ENCODE measurements at places on chromosomes 11 and 22.

DNA sequence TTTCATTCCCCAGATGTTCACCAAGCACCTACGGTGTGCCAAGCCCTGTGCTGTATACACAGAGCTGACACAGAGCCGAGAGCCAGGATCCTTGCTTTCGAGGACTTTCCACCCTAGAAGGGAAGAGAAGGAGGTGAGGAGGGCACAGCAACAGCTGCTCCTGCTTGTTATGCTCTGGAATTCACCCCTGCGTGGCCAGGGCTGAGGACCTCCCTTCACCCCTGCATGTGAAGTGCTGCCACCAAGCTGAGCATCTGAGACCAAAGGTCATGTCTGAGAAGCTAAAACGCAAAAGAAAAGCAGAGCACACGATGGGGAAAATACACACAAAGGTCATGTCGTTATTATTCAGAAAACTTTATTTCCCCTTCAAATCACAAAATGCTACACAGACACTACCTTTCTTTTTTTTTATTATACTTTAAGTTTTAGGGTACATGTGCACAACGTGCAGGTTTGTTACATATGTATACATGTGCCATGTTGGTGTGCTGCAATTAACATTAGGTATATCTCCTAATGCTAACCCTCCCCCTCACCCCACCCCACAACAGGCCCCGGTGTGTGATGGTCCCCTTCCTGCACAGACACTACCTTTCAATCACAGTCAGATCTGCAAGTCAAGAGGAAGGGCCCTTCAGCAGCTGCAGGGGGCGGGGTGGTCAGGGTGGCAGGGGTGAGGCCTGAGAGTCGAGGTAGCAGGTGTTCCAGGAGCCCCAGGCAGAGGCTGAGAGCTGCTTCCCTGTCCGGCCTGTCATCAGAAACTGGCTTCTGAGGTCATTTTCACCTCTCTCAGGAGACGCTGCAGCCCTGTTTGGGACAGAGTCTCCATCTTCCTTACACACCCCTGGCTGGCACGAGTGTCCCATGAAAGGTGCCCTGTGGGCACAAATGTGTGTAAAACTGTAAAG lies 40.1 kb upstream of the PRR5 start:
- no peak for DNase-seq

DNA sequence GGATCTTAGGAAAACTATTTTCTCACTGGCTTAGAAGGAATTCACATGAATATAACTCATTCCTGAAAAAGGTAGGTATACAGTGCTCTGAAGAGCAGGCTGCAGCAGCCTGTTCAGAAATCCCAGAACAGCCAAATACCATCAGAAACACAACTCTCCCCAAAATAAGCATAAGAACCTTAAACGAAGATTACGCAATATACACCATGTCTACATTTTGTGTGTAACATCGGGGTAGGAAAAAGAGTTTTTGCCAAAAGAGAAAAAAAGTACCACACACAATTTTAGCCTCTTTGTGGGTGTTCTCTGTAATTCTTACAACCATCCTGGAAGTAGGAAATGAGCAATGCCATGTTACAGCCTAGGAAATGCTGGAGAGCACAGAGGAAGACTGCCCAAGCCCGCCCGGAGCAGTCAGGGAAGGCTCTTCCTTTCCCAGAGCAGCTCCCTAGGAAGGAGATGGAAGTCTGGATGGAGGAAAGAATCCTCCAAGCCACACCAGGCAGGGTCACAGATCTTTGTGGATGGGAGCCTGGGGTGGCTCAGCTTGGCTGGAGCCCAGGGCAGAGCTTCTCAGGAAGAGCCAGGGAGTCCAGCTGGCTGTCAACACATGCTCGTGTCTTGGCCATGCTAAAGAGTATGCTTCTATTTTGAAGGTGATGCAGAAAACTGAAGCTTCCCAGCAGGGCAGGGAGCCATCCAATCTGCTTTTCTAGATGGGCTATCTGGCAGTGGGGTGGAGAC lies 49.7 kb upstream of the ARFGAP3 start:
- no peak for DNase-seq

DNA sequence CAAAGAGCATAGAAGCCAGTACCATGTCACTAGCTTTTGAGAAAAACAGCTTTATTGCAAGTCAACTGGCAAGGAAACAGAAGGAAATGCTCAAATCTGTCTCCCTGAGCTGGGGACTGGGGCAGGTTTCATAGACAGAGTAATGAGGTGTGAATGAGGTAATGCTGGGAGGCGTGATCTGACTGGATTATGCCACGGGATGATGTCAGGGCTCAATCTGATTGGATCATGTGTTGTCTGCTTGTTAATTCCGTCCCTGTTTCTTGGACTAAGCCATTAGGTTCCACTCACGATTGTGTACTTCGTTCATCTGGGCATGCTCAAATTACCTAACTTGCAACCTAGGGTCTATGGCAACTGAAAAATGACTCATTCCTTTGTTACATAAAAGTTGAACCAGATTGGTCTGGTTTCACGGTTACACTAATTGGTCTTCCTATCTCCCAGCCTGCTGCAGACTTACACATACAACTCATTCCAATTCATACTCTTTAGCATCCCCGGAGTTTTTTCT lies 20.2 kb upstream of the OR10A5 start:
- no peak for DNase-seq

DNA sequence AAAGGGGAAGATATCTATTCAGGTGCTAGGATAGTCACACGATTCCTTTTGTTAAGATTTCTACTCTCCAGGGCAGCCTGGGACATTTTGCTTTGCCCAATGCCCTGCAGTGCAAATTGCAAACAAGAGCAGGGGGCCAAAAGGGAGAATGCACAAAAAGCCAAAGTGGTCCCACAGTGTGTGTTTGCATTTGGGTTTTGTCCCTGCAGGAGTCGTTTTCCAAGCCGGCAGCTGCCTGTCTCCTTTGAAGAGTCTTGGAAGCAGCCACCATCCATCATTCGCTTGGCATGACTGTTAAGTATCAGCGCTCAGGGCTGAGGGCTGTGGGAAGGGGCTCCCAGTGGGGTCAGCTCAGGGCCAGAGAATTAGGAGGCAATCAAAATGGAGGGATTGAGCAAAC lies 184.7 kb downstream of the MIAT start:
- no peak for DNase-seq

DNA sequence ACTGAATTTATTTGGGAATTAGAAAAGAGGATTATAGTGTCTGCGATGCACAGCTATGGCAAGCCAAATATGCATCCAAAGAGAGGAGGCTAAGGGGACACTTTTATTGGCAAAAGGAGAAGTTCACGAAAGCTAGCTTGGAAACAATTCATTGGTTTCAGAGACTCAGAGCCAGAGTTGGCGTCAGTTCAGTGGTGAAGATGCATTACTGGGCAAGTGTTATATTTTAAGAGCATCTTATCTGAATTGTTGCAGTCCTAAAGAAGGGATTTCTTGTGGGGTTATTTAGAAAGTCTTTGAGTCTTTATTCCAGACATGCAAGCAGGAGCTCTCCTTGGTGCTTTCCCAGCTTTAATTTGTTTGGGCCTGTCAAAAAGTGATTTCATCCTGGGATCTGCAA lies 15.0 kb downstream of the CLDN5 start:
- DNase-seq: no peak

GRCh38 chr11:40027720-40028119 lies 1431.7 kb downstream of the LRRC4C start:
- DNase-seq: no peak

- no peak for DNase-seq
These were observed 43.0 kb upstream of the MYO18B start for GRCh38 chr22:25698978-25699377.

GRCh38 chr11:59614277-59615119 lies 1.1 kb downstream of the OSBP start:
- peak; percentile 6 for DNase-seq

DNA sequence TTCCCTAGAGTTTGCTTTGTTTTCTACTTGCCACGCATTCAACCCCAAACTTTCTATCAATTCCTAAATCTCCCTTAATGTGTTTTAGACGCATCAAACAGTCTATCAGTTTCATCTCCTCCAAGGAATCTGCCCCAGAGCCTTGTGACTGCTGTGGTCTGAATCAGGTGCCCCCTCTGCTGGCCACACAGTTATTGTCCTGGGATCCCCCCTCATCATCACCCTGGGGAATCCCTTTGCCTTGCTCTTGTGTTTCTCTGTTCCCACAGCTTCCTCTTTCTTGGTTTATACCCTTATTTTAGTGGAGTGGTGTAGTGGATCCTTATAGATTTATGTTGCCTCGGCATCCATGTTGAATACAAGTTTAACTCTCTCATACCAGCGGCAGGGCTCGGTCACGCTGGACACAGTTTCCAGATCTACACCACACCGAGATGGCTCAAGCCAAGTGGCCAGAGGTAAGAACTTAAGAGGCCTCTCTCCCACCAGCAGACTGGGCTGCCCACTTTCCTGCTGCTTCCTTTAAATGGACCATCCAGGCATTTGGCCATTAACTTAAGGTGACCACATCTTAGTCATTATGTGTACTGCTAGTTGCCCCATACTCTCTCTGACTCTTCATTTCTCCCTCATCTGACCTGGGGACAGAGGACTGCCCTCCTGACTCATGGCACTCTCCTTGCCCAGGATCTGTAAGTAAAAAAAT lies 8.2 kb downstream of the UPB1 start:
- peak; percentile 60 for DNase-seq

DNA sequence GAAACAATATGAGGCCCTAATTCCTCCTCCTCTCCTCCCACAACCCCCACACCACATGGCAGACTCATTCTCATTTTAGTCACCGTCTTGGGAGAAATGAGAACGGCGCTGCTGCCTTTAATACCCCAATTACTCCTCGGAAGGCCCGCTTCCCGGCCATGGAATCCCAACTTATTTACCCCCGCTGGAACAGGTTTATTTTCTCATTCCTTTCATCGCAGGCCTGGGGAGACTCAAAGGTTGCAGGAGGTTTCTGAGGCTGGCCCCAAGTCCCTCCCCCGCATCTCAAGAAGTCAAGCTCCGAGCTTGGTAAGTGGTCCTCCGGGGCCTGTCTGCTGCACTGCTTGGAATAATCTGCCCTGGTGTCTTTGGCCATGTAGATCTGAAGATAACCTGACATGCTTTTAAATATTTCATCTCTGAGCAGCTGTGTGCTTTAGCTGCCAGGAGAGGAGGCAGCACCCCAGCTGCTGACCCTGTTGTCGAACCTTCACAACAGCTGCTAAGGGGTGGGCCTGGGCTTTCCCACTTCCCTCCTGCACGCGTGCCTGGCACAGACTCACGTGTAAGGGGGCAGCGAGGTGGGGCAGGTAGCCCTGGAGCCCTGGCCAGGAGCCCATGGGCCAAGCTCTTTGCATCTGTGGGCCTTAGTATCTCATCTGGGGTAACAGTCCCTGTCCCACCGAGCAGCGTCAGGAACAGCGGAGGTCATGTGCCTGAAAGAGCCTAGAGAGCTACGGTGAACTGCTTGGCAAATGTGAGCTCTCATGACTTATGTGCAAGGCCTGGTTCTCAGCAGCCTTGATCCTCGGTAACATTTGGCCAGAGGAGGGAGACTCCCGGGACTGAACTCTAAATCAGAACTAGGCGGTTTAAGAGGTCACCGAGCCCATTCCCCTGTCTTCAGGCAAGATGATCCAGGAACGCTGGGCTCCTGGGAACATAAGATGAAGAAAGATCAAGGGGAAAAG lies 164.6 kb downstream of the ST3GAL4 start:
- DNase-seq: no peak

- DNase-seq: no peak
These were observed 1.4 kb upstream of the RCE1 start for GRCh38 chr11:66841861-66842260.

DNA sequence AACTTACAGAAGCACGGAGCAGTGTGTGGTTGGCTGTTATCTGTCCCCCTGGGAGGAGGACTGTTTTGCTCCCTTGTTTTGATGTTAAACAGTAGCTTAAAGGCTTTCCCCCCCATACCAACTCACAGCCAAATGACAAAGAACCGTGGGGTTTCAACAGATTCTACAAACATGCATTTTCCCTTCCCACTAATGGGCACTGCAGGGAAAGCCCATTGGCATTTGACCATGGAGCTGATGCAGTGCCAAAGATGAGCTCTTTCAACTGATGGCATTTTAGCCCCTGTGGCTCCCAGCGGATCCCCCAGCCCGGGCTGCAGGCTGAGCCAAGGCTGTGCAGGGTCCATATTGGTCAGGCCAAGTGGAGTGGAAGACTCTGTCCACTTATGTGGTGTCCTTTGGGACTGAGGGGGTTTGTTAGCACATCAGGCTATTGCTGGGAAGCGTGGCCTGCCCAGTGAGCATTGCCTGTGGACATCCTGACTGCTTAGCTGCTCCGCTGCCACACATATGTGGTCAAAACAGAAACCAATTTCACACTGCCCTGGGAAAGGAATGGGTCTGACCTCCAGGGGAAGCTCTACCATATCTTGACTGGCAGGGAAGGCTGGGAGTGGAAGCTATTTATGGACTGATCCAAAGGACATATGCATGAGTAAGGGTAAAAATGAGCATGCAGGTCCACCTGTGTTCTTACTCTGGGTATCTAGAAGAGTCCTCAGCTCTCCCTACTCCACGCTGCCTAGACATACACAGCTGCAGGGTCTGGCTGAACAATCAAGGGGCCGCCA lies 116.4 kb upstream of the PARVA start:
- DNase-seq: no peak

DNA sequence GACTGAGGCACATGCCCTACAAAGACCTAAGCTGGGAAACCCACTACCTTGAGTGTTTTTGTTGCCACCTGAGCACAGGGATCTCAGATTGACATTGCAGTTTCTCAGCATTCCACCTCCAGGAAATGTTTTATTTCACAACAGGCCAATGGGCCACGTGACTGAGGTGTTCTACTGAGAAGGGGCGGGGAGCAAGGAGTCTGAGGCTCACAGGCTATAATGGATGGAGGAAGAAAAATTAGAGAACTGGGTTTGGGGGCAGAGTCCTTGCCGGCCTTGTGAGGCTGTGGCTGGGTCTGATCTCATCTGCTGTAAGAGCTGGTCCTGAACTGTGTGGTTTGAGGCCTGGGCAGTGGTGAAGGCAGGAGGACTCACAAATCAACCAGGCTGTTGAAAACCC lies 40.7 kb downstream of the ZNF202 start:
- no peak for DNase-seq

DNA sequence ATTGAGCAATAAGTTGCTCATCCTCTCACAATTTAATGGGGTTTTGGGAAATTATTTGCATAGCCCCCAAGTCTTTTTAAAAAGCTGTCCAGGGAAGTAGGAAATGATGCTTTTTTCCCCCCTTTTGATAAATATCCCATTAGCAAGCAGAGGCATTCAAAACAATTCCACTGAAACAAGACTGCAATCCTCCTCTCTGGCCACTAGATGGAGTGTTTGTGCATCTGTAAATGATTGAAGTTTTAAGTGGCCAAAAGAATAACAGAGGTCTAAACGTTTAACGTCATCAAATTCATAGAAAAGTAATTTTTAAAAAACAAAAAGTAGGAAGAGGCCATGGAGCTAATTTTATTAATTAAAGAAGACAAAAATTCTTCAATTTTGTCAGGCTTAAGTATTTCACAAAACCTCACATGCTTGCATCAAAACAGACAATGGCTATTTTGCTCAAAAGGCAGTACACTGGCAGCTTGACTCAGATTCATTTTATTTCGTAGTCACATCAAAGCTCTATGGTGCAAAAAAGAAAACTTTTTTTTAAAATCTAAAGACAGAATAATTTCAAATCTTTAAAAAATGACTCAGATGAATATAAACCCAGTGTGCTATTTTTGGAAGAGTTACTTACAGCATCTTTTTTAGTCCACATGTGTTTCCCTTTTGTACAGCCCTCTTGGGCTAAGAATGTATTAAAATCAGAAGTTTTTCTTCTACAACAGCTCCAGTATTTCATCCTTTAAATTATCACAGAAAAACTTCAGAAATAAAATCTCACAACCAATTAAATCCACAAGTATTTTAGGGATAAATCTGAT lies 17.8 kb downstream of the CHORDC1 start:
- peak; percentile 46 for DNase-seq

GRCh38 chr11:77187111-77187750 lies 59.2 kb downstream of the MYO7A start:
- DNase-seq: no peak

GRCh38 chr11:132248580-132248979 lies 878.2 kb downstream of the NTM start:
- DNase-seq: no peak
